ENCODE measurements at places on chromosomes 5 and 9. TPM values are rescaled to one million over a fixed set of nuclear protein-coding genes. Genes with fewer than 3 reads are reported as not detected.

EQTN gene
- not detected for polyA plus RNA-seq

ZFP2 gene
- polyA plus RNA-seq = not detected

BTNL3 gene
- 18.3 TPM for polyA plus RNA-seq

ZNF366 gene
- polyA plus RNA-seq = 1.6 TPM

DDX4 gene
- not detected for polyA plus RNA-seq

ITGA2 gene
- 0.69 TPM for polyA plus RNA-seq

TNPO1 gene
- 28.7 TPM for polyA plus RNA-seq

MEIKIN gene
- not detected for polyA plus RNA-seq

PIGO gene
- 23.5 TPM for polyA plus RNA-seq

PCDH12 gene
- 0.60 TPM for polyA plus RNA-seq

SLC36A2 gene
- polyA plus RNA-seq = not detected

RNF183 gene
- not detected for polyA plus RNA-seq

SLC2A6 gene
- 1.2 TPM for polyA plus RNA-seq

TEX48 gene
- not detected for polyA plus RNA-seq

TPPP gene
- 0.60 TPM for polyA plus RNA-seq

AK8 gene
- polyA plus RNA-seq = not detected

Data from sigmoid colon (tissue), 7 donors.